ENCODE measurements at places on chromosomes 2 and 18.
A peak's percentile ranks its signal among the peaks of the same experiment; 100 is the strongest.

DNA sequence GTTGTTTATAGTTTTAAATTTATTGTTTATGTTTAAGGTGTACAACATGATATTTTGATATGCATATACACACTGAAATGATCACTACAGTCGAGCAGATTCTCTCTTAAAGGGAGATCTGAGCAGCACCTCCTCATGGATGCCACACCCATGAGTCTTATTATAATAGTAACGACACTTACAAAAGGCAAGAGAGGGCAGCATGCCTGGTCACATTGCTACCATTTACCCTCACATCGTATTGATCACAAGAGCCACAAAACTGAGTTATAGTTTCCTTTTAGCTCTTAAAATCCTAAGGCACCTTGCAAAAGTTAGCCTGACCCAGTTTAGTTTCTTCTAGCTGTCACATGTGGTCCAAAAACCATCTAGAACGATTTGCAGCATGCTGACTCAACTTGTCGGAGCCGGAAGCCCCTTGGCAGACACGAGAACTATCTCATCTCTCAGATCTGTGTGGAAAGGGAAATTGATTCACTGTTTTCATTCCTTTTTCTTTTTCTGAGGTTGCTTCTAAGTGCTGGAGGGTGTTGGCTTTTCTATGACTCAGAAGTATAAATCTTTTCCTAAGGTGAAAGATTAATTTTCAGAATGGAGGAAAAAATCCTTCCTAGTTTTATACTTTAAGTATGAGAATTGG, 85.3 kb downstream of the CDC42EP3 start:
- DNase-seq, result peak; percentile 80

- DNase-seq, result no peak
These were observed 280.9 kb upstream of the STON1 start for GRCh38 chr2:48249025-48249424.

DNA sequence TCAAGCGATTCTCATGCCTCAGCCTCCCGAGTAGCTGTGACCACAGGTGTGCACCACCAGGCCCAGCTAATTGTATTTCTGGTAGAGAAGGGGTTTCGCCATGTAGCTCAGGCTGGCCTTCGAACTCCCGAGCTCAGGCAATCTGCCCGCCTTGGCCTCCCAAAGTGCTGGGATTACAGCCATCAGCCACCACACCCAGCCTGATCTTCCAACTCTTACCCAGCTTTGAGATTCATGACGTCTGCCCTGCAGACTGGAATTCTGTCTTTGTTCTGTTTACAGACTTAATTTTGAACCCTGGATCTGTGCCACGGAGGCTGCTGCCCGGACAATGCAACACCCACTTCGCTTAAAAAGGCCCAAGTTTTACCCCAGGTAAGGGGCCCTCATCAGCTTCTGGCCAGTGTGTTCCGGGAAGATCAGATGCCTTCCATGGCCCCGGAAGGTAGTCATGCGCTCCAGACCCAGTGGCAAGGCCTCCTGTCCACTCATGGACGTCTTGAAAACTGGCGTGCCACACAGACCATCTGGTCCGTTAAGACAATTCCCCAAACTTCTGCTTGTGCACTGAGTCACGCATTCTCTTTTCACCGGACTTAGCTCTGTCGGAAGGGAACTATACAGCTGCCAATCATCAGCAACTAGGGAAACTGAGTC, 5.5 kb downstream of the PXDN start:
- DNase-seq, result no peak

- no peak for DNase-seq
These were observed 106.2 kb downstream of the CPO start for GRCh38 chr2:207045531-207045930.

- DNase-seq, result no peak
These were observed 211.0 kb upstream of the NT5C1B start for GRCh38 chr2:18800240-18800971.

- DNase-seq, result no peak
These were observed 8.4 kb downstream of the SOX11 start for GRCh38 chr2:5700551-5700950.

GRCh38 chr2:144472911-144473310, 47.0 kb downstream of the ZEB2 start:
- no peak for DNase-seq

- DNase-seq, result no peak
These were observed 211.4 kb upstream of the SLC39A10 start for GRCh38 chr2:195445639-195446038.

DNA sequence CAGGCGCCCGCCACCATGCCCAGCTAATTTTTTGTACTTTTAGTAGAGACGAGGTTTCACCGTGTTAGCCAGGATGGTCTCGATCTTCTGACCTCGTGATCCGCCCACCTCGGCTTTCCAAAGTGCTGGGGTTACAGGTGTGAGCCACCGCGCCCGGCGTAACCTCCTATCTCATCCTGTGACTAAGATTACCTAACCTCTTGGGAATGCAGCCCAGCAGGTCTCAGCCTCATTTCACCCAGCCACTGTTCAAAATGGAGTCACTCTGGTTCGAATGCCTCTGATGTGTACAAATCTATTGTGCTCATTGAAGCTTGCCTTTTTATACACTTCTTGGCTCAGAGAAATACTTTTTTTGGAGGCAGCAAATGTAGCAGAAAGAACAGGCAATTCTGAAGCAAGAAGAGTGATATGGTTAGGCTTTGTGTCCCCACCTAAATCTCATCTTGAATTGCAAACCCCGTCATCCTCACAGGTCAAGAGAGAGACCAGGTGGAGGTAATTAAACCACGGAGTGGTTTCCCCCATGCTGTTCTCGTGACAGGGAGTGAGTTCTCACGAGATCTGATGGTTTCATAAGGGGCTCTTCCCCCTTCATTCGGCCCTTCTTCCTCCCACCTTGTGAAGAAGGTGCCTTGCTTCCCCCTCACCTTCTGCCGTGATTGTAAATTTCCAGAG, 60.6 kb downstream of the SLC4A3 start:
- no peak for DNase-seq

DNA sequence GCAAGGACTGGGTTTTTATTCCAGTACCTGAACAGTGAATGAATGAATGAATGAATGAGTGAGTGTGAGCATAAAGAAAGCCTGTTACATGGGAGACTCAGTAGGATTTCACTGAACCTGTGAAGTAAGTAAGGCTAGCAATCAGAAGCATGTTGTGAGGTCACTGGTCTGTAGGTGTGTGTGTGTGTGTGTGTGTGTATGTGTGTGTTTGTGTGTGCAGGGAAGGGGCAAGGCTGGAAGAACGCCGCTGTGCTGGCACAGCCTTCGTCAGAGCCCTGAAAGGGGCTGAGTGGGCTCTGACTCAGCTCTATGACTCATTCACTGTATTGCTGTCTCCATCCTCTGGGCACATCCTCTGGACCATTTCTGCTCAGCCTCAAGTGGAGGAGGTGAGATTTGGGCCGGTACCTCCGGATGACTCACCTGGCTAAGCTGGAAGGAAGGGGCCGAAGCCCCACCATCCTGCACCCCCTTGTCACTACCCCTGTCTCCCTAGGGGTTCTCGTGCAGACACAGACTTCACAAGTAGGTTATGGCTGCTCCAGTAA, 51.4 kb upstream of the MRPL33 start:
- DNase-seq, result peak; percentile 73

- no peak for DNase-seq
These were observed 15.5 kb upstream of the CACNB4 start for GRCh38 chr2:152114366-152114765.

DNA sequence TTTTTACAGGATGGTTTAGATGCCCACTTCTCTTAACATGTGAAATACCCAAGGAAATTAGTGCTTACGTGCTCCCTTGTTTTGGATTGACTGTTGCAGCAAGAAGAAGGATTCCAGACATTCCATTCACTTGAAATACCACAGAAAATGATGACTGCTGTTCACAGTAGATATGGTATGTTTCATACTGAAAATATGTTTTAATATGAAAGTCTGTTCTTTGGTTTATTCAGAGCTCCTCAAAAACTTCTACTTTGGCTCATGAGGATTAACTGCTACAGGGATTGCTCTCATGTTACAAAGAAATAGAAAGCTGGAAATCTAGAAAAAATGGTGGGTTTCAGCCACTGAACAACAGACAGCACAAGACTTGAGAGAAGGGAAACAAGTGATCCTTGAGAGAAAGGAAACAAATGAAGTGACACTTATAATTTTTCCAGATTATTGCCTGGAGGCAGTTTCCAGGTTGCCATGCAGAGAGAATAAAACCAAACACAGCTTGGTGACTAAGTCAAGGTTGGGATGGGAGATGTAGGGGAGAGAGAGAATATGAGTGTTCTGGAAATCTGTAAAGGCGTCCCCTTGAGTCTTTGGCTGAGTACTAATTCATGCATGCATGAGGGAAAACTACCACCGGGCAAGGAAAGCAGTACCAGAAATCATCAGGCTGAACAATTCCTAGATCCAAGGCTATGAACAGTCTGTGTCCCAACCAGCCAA, 348.1 kb downstream of the CLIP4 start:
- no peak for DNase-seq

DNA sequence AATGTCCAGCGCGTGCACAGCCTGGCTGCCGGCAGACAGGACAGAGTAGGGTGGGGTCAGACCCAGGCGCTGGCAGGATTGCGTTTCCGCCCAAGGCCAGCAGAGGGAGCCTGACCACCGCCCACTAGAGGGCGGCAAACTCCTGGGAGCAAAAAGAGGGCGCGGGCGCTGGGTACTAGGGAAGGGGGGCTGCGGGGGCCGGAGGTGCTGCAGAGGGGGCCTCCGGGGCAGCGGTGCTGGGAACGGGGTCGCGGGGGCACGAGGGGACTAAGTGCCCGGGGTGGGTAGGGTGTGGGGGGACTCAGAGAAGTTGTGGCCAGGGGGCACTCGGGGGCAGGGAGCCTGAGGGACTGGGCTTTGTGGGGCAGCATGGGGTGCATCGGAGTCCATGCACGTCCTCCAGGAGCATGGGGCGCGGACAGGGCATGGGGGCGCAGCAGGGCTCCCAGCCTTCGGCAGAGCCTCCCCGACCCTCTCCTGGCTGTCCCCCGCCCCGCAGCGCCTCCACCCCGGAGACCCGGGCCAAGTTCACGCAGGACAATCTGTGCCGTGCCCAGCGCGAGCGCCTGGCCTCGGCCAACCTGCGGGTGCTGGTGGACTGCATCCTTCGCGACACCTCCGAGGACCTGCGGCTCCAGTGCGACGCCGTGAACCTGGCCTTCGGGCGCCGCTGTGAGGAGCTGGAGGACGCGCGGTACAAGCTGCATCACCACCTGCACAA, 3.2 kb downstream of the TEKT4 start:
- peak; percentile 60 for DNase-seq

DNA sequence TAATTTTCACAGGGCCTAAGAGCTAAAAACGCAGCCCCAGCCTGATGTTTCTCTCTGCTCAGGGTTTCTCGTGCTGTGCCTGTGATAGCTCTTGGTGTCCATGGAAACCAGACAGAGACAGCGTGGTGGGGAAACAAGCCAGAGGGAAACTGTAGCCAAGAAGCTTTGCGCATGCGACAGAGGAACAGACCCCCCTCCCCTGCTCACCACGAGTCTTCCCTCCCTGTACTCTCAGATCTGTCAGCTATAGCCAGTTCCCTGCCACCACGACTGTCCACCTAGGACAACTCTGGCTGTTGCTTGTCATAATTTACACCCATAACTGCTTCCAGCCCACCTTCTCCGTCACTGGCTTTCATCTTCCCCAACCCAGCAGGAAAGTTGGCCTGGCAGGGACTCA, 13.2 kb upstream of the DNAJC27 start:
- DNase-seq, result no peak

- no peak for DNase-seq
These were observed 90.3 kb downstream of the HDAC4 start for GRCh38 chr2:239310401-239311061.

DNA sequence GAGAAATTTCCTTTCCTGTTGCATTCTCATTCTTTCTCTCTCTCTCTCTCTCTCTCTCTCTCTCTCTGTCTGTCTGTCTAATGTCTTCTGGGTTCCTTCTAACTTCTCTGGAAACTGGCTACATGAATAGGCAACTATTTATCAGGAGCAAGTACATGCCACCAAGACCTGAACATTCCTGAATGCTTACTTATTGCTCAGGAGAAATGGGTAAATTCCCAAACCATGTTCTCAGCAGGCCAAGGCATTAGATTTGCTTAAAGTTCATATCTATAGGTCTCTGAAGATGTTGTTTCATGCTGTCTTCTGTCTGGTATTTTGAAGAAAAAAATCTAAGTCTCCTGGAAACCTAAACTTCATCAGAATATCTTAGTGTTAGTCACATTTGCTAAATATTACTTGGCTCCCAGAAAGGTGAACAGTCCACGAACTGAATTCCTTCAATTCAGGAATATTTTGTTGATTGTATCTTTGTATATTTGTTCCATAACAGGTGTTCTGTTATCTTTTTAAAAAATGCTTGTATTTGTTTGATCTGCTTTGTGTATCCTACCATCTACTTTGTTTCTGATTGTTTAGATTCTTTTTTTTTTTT, 77.2 kb upstream of the FIGN start:
- no peak for DNase-seq

DNA sequence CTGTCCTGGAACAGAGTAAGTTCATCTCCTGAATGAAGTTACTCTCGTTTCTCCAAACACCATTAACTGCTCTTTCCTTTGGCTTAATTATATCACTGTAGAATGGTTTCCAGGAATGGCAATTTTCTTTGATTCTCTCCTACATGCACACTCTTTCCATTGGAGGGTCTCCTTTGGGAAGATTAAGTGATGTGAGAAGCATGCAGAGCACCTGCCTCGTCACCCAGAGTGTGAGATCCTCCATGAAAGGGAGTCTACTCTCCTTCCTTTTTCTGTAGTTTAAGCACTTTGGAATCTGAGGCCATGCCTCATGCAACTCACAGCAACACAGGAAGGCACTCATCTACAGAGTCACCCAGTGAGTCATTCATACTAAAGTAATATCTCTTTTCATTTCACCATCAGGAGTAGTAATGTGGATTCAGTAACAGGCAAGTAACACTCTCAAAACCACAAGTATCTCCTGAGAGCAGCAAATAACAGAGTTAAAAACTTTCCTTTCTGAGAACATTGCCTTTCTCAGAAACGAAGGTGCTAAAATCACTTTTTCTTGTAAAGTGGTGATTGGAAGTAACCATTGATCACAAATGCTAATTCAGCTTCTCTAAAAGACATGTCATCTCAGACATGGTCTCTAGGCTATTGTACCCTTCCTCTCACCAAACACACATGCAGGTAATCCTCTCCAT, 52.8 kb upstream of the IL1RL1 start:
- peak; percentile 45 for DNase-seq

- no peak for DNase-seq
These were observed 258.8 kb downstream of the ZNF521 start for GRCh38 chr18:25093141-25093540.

- DNase-seq, result no peak
These were observed 245.1 kb downstream of the KCNS3 start for GRCh38 chr2:18123577-18123976.

GRCh38 chr2:54432251-54433015, 23.7 kb upstream of the SPTBN1 start:
- no peak for DNase-seq

- DNase-seq, result no peak
These were observed 251.1 kb upstream of the TRIB2 start for GRCh38 chr2:12465631-12466135.

GRCh38 chr2:223779877-223780276, 57.5 kb downstream of the AP1S3 start:
- DNase-seq, result peak; percentile 49

All from stimulated activated CD4-positive, alpha-beta T cell treated with anti-CD3 and anti-CD28 coated beads, Interleukin-4, amount 100 ng/mL, for 24 hours (primary cell).